Natural killer cell treated with Interleukin-12 subunit alpha and Interleukin-12 subunit beta and Interleukin-15 and Interleukin-18, amount 100 ng/mL, for 72 hours (primary cell): ENCODE measurements at places on chromosomes 1 and 21. TPM values are rescaled to one million over a fixed set of nuclear protein-coding genes. Genes with fewer than 3 reads are reported as not detected.

Gene MSH4
- total RNA-seq: 0.19 TPM

Gene C1orf141
- not detected for total RNA-seq

Gene KRTAP6-1
- not detected for total RNA-seq

Gene RHD
- not detected for total RNA-seq

Gene KCNJ6
- total RNA-seq: not detected

Gene XCL1
- total RNA-seq: 4.4 TPM

Gene NBPF10
- 2.8 TPM for total RNA-seq

Gene PDE4B
- 83.8 TPM for total RNA-seq

Gene MYOC
- not detected for total RNA-seq

Gene TMEM61
- total RNA-seq: not detected

Gene SLFNL1
- total RNA-seq: 0.14 TPM

Gene SELP
- not detected for total RNA-seq

Gene PHACTR4
- total RNA-seq: 32.7 TPM

Gene SPRR2A
- not detected for total RNA-seq

Gene KRTAP7-1
- total RNA-seq: not detected

Gene CD5L
- not detected for total RNA-seq

Gene RBM8A
- 294 TPM for total RNA-seq

Gene TMEM52
- total RNA-seq: 0.43 TPM

Gene AHDC1
- 38.8 TPM for total RNA-seq

Gene LCE2A
- not detected for total RNA-seq

Gene MYOCOS
- total RNA-seq: not detected

Gene RER1
- total RNA-seq: 139 TPM

Gene NAV1
- 1.2 TPM for total RNA-seq

Gene CYP4B1
- not detected for total RNA-seq

Gene CDA
- not detected for total RNA-seq

Gene ARMH1
- total RNA-seq: 8.7 TPM

Gene GJA4
- total RNA-seq: 0.86 TPM

Gene CDC7
- total RNA-seq: 16.1 TPM

Gene GJA9
- total RNA-seq: not detected

Gene PROK1
- 0.21 TPM for total RNA-seq

Gene KRTAP19-3
- total RNA-seq: not detected

Gene TTC3
- 84.2 TPM for total RNA-seq

Gene TRIM17
- total RNA-seq: 2.0 TPM

Gene ASAP3
- total RNA-seq: not detected

Gene EDN2
- not detected for total RNA-seq

Gene OR2M3
- not detected for total RNA-seq

Gene SPAG17
- 2.2 TPM for total RNA-seq

Gene LRRC71
- total RNA-seq: not detected

Gene ADGRL4
- not detected for total RNA-seq

Gene LCE6A
- not detected for total RNA-seq

Gene KPRP
- total RNA-seq: not detected

Gene S100A5
- not detected for total RNA-seq

Gene LINGO4
- total RNA-seq: not detected

Gene GFI1
- 35.4 TPM for total RNA-seq

Gene LCE4A
- not detected for total RNA-seq

Gene KRTAP19-7
- not detected for total RNA-seq

Gene IFI44
- 13.5 TPM for total RNA-seq

Gene ACBD3
- total RNA-seq: 27.6 TPM

Gene ETNK2
- total RNA-seq: 0.50 TPM

Gene FAM78B
- total RNA-seq: 0.47 TPM

Gene TMEM79
- total RNA-seq: 6.4 TPM

Gene GNAT2
- total RNA-seq: 0.64 TPM

Gene ACKR1
- total RNA-seq: not detected
